ENCODE measurements at places on chromosomes 7 and 10.
A peak's percentile ranks its signal among the peaks of the same experiment; 100 is the strongest.

GRCh38 chr7:3650844-3651243 is 349.8 kb downstream of the SDK1 start:
- peak; percentile 46 for DNase-seq

DNA sequence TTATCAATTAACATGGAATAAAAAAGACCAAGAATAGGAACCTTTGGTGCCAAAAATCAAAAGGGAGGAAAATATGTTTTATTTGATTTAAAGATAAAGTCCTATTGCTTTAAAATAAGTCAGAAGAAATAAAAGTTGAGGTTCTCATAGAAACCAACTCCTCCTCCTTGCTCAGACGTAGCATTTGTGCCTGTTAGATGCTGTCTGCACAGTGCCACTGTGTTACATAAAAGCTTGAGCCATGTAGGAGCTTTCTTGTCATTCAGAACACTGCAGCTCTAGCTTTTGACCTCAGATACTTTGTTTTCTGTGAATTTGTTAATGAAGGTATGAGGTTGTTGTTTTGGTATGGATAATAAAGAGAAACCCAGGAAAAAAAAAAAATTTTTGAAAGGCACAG is 50.3 kb downstream of the LRRC4 start:
- DNase-seq = no peak

GRCh38 chr7:155456738-155457543 is 988 bp upstream of the EN2 start:
- DNase-seq = peak; percentile 45

DNA sequence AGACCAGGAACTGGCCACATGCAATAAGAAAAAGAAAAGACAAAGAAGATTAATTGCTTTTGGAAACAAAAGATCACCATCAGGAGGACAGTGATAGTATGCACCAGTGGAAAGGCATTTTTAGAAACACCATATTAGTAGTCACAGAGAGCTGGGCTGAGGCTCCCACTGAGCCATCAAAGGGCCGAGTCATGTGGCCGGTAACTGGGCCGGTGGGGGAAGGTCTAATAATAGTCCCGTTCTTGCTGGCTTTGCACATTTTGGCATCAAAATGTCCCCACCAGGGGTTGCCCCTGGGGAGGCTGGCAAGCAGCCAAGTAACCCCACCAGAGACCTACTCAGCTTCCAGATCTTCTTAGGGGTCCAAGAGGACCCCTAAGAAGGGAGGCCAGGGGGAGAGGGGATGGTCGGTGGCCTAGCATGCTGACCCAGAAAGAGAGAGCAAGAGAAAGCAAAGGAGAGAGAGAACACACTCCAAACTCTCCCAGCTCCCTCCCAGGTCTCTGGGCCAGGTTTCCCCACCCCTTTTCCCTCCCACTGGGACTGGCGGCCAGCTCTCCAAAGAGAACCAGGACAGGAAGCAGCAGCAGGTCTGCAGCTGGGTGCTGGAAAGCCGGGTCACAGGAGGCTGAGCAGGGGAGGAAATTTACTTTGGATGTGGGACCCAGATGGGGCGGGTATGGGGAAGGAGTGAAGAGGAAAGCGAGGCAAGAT is 70.2 kb upstream of the FGFR2 start:
- DNase-seq = peak; percentile 61

DNA sequence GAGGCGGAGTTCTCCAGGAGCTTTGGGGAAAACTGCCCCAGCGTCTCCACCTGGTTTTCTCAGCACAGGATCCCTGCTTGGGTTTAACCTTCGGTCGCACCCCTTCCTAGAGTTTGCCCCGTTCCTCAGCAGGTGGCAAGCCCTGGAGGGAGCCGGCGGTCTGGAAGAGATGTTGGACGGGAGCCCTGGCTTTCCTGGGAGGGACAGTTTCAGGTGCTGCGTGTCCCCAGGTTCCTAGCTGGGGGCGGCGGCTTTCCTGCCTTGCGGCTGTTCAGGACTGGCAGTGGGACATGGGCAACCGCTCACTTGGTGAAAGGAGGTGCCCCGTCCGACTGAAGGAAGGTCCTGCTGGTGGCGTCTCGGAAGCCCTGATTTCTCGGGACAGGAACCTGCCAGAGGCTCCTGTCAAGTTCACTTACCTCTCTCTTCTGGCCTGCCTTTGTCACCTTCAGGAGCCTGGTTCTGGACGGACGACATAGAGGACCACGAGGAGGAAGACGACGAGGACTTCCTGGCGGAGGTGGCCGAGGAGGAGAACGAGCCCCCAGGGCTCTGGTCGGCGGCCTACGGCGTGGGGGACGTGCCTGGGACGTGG is 14.8 kb downstream of the ZNF316 start:
- DNase-seq = no peak
